ENCODE measurements at places on chromosomes 12 and 14.

GRCh38 chr14:84922370-84922769, 607.6 kb upstream of the FLRT2 start:
- DNase-seq, result no peak

DNA sequence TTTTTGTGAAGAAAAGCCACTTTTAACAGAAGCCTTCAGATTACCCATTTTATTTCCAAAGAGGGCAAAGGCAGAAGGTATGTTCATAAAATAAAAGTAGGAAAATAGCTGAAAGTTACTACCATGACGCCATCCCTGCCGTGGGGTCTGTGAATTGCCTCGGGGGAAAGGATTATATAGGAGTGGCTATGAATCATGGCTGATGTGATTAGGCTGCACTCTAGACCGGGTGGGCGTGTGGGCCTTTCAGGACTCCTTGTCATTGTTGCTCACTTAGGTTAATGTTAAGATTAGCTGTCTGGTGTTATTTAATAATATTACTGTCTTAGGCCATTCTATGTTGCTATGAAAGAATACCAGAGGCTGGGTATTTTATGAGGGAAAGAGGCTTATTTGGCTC, 195.5 kb downstream of the EGLN3 start:
- DNase-seq, result no peak

DNA sequence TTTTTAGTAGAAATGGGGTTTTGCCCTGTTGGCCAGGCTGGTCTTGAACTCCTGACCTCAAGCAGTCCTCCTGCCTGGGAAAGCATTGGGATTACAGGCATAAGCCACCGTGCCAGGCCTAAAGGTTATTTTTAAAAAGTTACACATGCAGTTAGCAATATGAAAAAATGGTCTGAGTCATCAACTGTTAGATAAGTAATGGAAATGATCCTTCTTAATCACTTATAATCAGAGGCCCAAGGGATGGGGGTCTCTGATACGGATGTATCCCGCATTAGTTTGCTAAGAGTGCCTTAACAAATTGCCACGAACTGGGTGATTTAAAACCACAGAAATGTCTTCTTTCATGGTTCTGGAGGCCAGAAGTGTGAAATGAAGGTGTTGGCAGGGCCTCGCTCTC, 54.1 kb upstream of the FERMT2 start:
- DNase-seq, result no peak

DNA sequence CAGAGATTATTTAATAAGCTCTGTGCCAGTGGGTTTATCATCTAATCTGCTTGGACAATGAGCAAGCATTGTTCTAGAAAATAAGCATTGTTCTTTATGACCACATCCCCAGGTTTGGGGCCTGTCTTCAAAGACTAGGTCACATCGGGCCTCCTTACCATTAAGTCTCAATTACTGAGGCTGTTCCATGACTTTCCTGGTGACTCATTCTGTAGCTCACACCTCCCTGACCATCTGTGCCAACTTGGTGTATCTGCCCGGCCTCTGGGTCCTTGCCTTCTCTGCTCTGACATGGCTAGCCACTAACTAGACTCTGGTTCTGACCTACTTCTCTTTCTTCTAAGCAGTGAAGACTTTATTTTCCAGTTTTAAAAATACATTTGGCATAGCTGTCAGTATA, 44.4 kb upstream of the PLEKHA5 start:
- no peak for DNase-seq

DNA sequence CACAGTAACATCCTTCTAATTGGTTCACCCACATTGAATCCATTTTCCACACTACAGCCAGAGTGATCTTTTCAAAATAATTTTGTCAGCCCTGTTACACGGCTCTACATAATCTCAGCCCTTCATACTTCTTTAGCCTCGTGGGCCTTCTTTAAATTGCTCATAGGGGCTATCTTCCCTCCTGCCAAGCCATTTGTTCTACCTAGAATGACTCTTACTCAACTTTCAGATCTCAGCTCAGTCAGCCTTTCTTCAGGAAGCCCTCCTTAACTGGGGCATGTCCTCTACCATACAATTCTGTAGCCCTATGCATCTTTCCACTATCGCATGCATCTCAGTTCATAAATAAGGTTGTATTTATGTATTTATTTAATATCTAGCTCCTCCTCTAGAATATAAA, 39.7 kb downstream of the CEP128 start:
- no peak for DNase-seq

DNA sequence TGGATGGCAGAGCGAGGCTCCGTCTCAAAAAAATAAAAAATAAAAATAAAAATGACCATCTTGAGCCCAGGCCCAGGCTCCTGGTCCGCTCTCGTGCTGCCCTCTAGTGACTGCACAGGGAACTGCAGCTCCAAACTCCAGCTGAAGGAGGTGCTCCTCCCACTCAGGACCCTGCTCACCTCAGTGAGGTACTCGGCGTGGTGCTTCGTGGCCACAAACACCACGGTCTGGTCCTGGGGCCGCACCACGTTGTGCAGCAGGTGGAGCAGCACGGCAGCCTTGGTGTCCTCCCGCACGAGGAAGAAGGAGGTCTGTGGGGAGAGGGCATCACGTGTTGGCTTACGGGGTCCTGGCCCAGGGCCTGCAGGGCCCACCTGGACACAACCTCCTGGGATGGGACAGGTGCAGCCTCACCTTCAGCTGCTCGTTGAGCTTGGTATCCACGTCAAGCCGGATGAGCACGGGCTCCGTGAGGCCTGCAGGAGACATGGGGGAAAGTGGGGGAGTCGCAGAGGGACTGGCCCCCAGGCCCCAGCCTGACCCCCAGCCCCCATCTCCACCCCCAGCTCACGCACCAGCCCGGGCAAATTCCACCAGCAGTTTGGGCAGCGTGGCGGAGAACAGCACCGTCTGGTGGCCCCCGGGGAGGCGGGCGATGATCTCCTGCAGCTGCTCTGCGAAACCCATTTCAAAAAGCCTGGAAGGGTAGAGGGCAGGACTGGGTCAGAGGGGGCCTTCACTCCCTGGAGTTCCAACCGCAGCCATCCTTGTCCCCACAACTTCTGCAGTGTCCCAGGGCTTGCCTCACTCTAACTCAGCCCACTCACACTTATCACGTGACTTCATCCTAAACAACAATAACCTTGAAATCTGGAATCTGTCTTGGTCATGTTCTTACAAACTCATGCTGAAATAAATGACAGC, 10.6 kb downstream of the DDX54 start:
- peak; percentile 64 for DNase-seq

- DNase-seq, result no peak
Observed at GRCh38 chr12:122988036-122988435, 7.6 kb downstream of the ARL6IP4 start.

DNA sequence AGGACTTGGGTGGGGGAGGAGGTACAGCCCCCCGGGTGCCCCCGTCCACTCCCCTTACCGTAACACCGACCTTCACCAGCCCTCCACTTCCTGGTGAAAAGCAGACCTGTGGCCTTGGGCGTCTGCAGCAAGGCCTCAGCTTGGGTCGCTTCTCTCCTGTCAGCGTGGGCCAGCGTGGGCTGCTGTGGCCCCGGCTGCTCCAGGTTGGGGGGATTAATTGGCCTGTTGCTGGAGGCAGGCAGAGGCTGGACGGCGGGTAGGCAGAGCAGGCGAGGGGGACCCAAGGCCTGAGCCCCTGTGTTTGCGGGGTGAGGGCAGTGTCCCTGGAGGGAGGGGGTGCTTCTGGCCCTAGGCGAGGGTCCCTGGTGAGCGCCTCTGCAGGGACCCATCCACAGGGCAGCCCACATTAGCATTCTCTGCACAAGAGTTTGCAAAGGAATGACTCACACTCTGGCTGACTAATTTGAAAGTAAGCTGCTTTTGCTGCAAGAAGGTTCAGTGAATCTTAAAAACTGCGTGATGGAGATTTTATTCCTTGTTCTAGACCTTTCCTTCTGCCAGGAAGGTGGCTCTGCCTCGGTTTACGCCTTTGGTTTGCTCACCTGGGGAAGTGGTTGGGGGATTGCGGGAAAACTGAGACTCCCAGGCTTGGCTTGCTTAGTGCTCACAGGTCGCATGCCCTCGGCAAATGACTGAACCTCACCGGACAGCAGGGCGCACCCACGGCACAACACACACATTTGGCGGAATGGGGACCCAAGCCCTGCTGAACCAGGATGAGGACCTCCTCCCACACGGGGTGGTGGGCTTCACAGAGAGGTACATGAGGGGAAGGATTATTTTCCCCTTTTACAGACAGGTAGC, 37.9 kb upstream of the DLK1 start:
- DNase-seq, result no peak

- DNase-seq, result no peak
Observed at GRCh38 chr12:79055926-79056674, 191.5 kb downstream of the SYT1 start.

DNA sequence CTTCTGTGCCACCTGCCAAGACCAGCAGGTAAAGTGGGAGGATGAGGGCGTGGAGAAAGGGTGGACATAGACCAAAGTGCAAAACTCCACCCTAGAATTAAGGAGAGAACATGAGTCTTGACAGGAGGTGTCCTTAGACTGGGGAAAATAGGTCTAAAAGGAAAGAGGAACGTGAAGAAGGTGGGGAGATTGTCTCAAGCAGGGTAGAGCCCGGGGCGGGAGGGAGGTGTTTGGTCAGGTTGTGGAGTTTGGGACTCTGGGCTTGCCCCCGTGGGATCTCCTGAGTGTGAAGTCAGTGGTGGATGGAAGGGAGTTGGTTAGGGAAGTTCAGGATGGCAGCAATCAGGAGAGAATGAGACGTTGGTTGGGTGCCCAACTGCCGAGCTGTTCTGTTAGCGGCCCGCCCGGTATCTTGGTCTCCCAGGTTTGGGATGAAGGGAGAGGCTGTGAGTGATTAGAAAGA, 386 bp downstream of the DGKA start:
- no peak for DNase-seq

GRCh38 chr12:124524231-124524925, 43.0 kb downstream of the NCOR2 start:
- no peak for DNase-seq

- DNase-seq, result no peak
Observed at GRCh38 chr14:86310611-86311010, 780.7 kb downstream of the FLRT2 start.

DNA sequence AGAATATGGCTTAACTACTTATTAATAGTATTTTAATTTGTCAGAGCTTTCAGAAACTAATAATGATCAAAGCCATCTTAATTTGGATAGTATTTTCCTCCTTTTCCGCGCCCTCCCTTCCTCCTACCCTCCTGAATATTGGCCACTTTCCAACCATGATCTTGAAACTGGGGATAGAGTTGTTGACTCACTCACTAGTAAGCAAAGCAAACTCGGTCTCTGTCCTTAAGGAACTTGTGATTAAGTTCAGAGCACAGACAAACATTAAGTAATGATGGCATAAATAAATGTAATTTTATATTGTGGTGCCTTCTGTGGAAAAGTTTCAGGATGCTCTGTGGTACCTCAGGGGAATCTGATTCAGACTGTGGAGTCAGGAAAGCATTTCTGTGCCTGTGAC, 75.7 kb downstream of the LRRK2 start:
- no peak for DNase-seq

GRCh38 chr14:103296007-103296406, 38.0 kb upstream of the EIF5 start:
- DNase-seq, result no peak

DNA sequence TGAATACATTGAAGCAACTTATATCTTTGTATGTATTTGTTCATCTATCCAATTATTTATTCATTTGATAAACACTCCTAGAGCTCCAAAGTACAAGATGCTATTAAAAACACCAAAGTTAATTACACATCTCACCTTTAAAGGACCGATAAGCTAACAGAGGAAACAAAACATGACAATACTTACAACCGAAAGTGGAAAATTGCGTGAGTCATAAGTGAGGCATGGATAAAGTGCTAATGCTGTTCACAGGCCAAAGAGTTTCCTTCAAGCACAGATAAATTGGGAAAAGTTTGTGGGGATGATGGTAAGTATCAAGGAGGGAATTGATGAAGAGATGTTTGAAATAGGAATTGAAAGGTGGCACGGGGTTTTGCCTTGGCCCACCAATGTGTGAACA, 172.8 kb upstream of the KITLG start:
- no peak for DNase-seq

DNA sequence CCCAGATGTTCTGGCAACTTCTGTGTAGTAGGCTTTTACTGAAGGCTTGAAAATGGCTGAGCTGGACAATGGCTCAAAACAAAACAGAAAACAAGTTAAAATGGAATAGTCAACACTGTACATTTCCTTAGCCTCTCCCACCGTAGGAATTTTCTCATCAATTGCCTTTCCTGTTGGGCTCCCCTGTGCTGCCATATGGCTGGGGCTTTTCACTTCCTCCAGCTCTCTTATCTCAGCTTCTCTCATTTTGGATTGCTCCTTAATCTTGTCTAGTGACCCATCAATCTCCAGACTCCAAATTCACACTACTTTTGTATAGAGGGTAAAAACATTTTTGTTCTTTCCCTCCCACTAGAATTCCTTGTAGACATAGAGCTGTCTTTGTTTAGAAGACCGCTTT, 50.4 kb upstream of the RPH3A start:
- no peak for DNase-seq

DNA sequence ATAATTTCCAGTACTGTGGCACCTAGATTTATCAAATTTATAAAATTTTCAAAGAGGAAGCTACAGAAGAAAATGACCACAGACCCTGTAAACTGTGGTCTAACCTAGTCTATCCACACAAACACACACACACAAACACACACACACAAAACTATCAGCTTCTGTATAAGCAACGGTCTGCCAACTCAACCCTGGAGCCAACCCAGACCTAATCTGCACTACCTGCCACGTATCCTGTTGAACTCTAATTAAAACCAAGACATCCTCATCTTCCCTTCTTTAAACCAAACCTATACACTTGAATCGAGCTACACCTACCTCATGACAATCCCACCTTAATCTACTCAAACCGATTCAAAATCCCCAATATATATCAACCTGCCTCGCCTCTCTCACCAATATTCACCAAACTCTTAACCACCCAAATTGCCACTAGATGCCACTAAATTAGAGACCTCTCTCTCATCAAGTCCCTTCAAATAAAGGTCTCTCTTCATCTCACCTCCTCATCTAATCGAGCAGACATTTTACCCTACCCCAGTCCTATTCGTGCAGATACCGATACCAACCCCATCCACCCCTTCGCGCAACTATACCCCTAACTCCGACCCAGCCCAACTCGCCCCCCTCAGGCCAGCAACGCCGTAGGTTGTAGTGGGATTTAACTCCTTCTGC, 808 bp downstream of the ACIN1 start:
- no peak for DNase-seq

DNA sequence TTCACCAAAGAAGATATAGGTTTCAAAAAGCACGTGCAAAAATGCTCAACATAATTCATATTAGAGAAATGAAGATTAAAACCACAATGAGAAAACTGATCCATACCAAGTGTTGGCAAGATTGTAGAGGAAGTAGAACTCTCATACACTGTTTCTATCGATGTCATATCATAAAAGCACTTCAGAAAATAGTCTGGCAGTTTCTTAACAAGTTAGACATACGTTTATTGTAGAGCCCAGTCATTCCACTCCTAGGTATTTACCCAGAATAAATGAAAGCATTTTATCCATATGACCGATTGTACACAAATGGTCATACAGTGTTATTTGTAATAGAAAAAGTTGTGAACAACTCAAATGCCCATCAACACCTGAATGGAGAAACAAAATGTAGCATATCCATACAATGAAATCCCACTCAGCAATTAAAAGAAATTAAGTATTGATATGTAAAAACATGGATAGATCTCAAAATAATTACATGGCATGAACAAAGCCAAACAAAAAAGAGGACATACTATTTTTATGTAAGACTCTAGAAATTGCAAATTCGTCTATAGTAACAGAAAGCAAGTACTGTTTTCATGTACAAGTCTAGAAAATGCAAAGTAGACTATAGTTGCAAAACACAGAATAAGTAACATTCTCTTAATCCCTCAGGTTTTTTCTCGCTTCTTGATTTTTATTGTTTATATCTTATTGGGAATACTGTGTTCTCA, 41.0 kb downstream of the USP15 start:
- DNase-seq, result no peak

- no peak for DNase-seq
Observed at GRCh38 chr12:25253371-25254068, 2.8 kb upstream of the KRAS start.
